NCI-H2107 (cell line): ENCODE measurements at places on chromosomes 5 and 9.

DNA sequence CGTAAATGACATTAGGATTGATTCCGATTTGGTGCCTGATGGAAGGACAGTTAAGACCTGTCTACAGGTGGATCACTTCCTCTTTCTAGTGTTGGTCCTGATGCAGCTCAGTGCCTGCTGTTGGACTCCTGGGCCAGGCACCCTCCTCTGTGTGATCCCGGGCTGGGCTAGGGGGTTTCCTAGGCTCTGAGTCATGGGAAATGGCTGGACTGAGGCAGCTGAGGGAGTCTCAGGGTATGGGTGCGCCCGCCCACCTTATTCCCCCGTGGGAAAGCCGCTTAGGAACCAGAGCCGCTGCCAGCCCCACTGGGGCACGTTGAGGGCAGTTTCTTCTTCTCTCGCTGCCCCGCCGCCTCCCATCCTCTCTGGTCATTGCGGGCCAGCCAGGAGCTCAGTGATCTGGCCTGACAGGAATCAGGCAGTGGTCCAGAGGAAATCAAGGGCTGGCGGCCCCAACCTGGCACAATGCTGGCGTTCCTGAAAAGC, 12.9 kb downstream of the TCF7 start:
- DNase-seq = no peak

DNA sequence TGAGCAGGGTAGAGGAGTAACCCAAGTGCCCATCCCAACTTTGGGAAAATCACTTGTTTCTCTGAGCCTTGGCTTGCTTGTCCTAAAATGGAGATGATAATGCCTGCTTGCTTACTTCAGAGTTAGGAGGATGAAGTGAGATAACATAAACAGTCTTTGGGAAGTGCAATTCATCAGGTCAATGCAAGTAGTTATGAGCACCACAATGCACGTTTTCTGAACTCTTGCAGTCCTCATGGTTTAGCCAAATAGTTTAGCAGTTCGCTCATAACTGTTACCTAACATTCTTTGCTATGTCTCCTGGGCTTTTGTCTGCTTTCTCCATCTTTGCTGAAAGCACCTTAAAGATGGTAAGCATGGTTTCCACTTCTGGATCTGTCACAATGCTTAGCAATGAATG, 270.0 kb downstream of the ADAMTSL1 start:
- no peak for DNase-seq

- no peak for DNase-seq
Observed at GRCh38 chr5:179301376-179301775, 43.9 kb downstream of the ADAMTS2 start.

DNA sequence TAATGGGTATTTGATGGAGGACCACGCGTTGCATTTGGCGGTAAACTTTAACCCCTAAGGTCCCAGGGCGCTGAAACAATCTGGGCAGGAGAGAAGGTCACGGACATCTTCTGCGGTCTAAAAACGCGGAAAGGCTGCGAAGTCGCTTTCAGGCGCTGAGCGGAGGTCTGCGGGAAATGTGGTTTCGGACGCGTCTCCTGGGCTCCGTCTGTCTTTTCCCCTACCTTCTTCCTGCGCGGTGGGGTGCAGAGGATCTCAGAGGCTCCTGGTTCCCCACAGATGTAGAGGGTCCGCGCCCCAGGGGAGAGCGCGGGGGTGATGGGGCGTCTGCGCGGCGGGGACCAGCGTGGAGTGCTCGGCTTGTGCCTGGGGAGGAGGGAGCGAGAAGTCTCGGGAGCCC, 58.4 kb downstream of the ZNF510 start:
- no peak for DNase-seq

- no peak for DNase-seq
Observed at GRCh38 chr5:168570490-168571328, 8.5 kb downstream of the PANK3 start.

DNA sequence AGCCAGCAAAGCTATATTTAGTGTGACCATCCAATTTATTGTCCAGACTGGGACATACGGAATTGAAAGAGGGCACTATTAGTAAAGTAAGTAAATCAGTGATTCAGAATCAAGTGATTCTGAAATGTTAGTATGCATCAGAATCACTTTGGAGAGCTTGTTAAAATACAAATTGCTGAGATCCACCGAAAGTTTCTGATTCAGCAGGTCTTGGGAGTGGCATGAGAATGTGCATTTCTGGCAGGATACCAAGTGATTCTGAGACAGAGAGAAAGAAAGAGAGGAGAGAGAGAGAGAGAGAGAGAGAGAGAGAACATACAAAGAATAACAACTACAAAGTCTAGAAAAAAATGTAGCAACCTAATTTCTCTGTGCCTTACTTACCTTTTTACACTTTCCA, 65.4 kb upstream of the ASTN2 start:
- DNase-seq = no peak

GRCh38 chr5:78287833-78288232, 6.7 kb downstream of the AP3B1 start:
- no peak for DNase-seq

DNA sequence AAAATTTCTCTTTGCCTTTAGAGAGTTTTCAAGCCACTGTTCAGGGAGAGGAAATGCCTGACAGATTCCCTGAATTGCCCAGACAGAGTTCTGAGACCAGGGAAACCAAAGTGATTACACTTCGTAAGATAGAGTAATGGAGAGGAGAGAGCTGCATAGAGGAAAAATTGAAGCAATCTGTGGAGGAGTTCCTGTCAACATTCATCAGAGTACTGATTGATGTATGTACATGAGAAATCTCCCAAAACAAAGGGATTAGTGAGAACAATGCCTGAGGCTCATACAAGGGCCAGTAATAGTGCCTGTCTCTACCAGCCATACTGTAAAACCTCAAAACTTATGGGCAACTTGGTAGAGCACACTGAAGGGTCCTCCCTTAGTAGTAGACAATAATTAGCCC, 79.0 kb upstream of the TRIM32 start:
- no peak for DNase-seq

GRCh38 chr5:171743436-171744076, 42.1 kb upstream of the SMIM23 start:
- no peak for DNase-seq

DNA sequence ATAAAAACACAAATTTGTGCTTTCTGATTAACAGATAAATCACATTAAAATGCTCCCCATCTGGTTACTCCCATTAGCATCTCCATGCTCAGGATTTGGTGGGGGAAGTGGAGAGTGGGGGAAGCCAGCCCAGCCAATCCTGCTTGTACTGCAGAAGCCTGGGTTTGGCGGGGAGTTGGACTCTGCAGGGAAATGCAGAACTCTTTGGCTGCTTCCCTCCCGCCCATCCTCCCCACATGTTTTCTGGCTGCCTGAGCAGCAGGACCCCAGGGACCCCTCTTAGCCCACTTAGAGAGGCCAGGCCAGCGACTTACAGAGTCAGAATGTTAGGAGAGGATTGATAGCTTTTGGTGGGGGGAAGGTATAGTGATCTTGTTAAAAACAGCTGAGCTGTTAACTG, 59.5 kb upstream of the FOXI1 start:
- no peak for DNase-seq

DNA sequence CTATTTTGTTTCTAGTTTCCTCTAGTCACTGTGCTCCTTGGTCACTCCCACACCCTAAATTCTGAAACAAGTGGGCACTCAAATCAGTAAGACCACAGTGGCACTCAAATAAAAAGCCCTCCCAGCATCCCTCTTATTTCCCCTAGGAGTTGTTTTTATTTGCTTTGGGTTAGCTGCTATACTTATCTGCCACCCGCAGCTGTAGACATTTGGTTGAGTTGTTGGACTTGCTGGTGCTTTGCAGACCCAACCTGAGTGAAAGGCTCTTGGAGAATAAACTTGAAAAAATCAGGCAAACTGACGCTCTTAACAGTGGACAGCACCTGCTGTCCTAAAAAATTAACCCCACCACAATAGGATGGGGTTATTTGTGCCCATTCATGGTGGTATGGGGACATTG, 203.0 kb downstream of the SPATA31A6 start:
- no peak for DNase-seq

DNA sequence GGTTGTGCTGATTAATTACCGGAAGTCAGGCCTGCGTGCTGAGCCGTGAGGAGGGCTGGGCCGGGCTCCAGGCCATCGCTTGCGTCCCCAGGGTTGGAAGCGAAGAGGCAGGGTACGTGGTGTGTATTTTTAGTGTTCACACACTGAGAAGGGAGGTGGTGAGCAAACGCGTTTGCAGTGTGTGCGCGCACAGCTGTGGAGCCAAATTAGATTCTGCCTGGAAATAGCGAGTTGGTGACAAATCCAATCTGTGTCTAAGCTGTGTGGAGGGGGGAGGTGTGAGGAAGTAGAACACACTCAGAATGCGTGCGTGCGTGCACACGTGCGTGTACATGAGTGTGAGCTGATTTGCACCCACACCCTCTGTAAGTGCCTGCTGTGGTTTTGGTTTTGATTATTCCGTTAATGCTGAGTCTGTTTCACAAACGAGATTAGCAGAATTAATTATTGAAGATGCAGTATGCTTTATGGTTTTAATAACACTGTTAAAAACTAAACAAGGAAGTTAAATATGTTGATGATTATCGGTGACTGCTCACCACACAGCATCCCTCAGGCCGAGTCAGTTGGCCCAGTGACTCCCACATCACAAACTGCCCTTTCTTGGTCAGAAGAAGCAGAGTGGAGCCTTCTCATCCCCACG, 111.8 kb upstream of the FCN2 start:
- no peak for DNase-seq

- no peak for DNase-seq
Observed at GRCh38 chr5:133873449-133873848, 95.0 kb downstream of the C5orf15 start.

DNA sequence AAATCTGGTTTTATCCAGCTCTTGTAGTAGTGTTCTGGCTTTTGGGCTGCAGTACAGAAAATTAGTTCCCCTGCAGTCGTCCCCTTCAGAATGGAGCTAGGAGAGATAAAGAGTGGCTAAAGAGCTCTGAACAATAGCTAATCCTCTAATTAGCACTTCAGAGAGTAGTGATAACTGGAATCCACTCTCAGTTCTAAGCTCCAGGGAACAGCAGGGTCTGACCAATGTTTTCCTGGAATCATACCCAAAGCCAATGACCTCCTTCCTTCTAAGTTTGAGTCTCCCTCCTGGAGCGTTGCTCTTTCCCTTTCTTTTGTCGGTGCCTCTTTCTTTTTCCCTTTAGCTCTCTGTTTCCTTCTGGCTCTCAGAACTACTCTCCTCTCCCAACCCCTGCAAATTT, 47.4 kb downstream of the MFAP3 start:
- no peak for DNase-seq

DNA sequence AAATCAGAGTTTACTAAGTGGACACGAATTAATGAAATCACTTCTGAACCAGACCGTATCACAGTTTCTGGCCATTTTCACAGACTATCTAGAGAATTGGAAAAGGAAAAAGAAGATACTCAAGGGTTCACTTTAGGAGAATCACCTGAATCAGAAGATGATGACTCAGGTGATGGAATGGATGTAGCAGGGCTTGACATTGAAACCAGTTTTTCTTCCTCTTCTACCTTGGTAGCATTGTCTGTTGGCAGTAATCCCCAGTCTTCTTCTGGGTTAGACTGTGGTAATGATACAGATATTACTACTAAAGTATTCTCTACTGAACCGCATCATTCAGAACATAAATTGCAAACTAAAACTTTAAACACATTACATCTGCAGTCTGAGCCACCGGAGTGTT, 38.5 kb downstream of the ICE1 start:
- no peak for DNase-seq

DNA sequence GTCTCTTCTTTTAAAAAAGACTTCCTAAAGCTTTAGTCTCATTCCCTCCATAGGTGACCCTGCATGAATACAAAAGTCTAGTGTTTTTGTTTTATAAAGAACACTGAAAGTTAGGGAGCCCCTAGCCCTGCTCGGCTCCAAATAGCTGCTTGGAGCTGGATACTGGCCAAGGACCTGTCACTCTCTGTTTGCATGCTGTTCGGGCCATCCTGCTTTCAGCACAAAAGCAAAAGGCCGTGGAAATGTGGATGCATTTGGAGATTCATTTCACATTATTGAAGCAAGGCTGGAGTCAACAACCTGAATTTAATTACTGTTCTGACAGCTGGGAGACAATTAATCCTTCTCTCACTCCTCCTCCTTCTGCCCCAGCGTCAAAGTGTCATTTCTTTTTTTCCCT, 151.7 kb upstream of the NMUR2 start:
- no peak for DNase-seq

DNA sequence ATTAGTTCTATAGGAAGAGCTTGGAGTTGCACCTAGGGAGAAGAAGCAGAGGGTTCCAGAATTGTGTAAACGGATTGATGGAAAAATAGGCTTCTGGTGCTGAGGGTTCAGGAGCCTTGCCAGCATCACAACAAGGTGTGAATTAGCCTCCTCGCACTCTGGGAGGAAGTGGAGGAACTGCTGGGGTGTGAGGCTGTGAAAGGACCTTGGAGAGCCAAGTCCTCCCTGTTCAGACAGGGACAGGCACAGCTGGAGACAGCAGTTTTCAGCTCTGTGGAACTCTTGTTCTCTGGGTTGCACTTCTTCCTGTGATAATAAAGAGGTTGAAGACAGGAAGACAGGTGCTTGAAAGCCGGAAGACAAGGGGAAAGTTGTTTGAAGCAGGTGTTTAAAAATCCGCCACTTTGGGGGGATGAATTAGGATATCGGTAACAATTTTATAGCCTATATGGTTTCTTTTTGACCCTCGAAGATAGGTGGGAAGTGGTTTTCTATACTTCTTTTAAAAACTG, 22.6 kb downstream of the DAPK1 start:
- DNase-seq = no peak

DNA sequence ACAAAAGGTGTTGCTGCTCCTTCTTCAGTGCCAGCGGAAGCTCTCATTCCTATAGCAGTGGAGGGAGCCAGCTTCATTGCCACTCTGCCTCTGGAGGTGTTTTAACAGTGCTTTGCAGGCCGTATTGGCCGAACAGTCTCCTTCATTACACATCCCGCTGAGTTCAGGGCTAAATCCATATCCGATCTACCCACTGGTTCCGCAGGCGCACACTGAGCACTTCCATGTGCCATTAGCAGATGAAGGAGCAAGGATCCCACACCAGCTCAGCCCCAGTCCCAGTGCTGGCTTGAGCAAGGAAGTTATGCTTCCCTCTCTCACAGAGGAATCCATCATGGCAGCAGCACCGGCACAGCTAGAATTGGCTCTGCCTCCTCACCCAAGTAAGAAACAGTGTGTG, 121.2 kb upstream of the IRX2 start:
- DNase-seq = no peak

DNA sequence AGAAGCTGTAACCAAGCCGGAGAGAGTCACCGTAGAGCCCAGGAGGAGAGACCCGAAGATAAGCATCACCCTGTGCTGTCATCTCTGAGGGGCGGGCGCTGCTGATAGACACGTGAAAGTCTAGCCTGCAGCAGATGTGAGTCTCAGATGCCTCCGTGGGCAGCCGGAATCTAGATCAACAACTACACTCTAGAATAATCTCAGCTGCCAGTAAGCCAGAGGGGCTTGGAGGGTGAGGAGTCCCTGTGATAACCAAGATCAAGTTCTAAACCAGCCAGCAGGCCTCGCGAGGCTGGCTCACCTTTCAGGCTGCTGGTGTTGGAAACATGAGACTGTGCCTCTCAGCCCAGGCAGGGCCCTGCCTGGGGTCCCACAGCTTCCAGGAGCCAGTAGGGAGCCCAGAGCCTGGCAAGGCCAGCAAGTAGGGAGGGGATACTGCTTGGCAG, 54.1 kb downstream of the DAPK1 start:
- DNase-seq = no peak

GRCh38 chr5:1314564-1314982, 19.7 kb upstream of the TERT start:
- DNase-seq = no peak
